HEK293T (cell line): ENCODE measurements at places on chromosomes 1 and 21.

DNA sequence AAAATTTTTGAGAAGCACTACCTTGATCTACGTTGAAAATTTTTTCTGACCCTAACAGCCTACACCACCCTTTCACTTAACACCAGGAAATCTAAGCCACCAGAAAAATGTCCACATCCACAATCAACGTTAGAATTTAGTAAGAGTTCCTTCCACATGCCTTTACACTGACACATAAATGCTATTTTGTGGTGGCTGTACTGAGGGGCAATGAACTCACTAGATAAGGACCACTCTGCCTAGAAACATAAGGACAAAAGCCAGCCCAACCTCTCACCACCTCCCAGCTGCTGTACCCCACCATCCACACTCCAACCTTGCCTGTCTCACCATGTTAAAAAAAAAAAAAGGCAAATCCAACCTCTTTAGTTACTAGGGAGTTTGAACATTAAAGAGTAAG, 29.8 kb downstream of the PARP1 start:
- DNase-seq, result no peak

- DNase-seq, result no peak
Observed at GRCh38 chr1:25924454-25924853, 18.2 kb upstream of the STMN1 start.

- no peak for DNase-seq
Observed at GRCh38 chr21:37208741-37209225, 58.4 kb downstream of the VPS26C start.

GRCh38 chr21:36860736-36861594, 105.5 kb downstream of the HLCS start:
- no peak for DNase-seq

GRCh38 chr1:95309031-95309471, 75.0 kb downstream of the RWDD3 start:
- DNase-seq, result peak; percentile 67

DNA sequence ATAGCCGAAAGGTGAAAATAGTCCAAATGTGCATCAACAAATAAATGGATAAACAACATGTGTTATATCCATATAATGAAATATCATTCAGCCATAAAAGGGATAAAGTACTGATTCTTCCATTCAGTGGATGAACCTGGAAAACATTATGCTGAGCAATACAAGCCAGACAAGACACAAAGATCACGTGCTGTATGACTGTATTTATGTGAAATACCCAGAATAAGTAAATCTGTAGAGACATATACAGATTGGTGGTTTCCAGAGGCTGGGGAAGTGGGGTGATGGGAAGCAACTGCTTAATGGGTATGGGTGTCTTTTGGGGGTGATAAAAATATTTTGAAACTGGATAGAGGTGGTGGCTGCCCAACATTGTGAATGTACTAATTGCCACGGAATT, 13.3 kb upstream of the GSTM4 start:
- DNase-seq, result no peak

GRCh38 chr1:11787251-11787803, 18.4 kb downstream of the MTHFR start:
- no peak for DNase-seq

GRCh38 chr1:221729771-221730330, 12.0 kb downstream of the DUSP10 start:
- DNase-seq, result no peak

GRCh38 chr1:11529330-11529729, 50.4 kb downstream of the DISP3 start:
- no peak for DNase-seq

DNA sequence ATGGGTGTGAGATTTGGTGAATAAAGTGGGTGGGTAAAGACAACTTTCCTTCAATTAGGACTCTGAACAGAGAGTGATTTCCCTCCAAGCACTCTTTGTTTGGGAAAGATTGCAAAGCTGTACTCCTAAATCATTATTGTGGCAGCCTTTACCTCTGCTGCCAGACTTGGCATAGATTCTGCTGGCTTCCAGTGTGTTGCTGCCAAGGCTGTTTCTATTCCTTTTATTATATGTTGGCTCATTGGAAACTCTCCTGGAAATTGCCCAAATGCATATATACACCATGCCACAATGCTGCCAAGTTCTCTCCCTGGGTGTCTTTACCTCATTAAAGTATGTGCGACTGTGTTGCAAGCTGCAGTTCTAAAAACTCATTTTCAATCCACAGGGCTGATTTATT, 668.0 kb downstream of the MRPL39 start:
- no peak for DNase-seq

- DNase-seq, result no peak
Observed at GRCh38 chr1:9112961-9113880, 15.7 kb downstream of the GPR157 start.

GRCh38 chr1:174637487-174637886, 189.7 kb downstream of the GPR52 start:
- no peak for DNase-seq

GRCh38 chr1:165900576-165901380, 73.4 kb downstream of the UCK2 start:
- DNase-seq, result no peak

- no peak for DNase-seq
Observed at GRCh38 chr1:165954940-165955339, 127.5 kb downstream of the UCK2 start.

DNA sequence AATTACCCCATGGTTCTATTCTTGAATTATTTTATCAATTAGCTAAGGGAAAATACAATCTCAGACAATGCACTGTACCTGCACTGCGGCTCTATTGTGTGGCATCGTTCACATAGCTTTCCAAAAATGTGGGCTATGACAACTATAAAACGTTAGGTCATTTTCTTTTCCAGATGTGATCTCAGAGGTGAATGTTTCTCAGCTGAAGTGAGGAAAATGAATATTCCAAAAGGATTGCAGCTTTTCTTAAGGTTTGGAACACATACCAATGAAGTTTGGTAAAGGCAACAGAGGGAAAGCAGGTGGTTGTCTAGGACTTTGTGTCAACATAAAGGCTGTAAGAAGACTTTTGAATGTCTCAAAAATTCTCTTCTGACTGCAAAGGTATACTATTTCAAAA, 105.5 kb downstream of the NRIP1 start:
- DNase-seq, result no peak

GRCh38 chr1:64590316-64590715, 120.4 kb downstream of the CACHD1 start:
- no peak for DNase-seq

DNA sequence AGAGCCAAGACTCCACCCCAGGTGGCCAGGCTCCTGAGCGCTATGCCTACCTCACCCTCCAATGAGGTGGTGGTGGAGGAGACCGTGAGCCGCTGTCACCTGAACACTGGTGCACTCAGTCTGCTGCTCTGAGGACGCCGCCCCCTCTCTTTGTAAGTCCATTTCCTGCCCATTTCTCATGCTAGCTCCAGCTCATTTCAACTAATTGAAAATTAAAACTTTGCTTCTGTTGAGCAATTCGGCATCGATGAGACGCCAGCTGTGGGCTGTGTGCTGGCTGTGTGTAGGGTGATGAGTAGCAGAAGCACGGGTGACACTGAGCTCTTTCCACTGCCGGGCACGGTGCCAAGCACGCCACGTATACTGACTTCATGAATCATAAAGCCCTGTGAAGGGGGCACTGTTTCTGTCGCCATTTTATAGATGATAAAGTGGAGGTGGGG, 11.2 kb downstream of the TNFRSF1B start:
- no peak for DNase-seq

- no peak for DNase-seq
Observed at GRCh38 chr1:67955591-67955990, 94.8 kb downstream of the DIRAS3 start.

DNA sequence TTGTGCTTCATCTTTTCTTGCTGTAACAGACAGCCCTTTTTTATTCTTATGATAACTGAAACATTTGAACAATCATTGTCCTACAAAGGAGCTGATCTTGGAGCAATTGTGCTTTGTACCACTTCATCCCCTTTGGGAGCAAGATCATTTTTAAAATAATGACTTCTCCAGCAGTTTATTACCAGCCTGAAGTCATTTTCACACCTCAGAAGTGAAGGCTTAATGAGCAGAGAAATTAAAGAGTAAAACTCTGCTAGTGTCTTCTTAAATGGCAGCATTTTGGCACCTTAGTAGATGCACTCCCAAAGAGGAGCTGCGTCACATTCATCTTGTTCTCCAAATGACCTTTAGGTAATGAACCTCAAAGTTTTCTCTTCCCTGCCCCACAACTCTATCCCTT, 439.6 kb upstream of the CAMK1G start:
- no peak for DNase-seq

DNA sequence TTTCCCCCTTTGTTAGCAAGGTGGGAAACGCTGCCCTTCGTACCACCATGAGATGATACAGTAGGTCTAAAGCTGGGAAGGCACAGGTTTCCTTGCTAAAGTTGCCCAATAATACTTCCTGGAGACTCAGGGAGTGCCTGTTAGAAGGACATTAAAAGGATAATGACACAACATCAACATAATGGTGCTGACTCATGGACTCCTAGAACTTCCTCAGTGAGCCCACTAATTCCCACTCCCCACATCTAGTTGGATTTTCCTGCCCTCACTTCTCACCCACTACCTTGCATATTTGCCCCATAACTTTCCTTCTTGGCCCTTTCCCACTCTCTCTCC, 17.5 kb downstream of the CFAP45 start:
- DNase-seq, result no peak

DNA sequence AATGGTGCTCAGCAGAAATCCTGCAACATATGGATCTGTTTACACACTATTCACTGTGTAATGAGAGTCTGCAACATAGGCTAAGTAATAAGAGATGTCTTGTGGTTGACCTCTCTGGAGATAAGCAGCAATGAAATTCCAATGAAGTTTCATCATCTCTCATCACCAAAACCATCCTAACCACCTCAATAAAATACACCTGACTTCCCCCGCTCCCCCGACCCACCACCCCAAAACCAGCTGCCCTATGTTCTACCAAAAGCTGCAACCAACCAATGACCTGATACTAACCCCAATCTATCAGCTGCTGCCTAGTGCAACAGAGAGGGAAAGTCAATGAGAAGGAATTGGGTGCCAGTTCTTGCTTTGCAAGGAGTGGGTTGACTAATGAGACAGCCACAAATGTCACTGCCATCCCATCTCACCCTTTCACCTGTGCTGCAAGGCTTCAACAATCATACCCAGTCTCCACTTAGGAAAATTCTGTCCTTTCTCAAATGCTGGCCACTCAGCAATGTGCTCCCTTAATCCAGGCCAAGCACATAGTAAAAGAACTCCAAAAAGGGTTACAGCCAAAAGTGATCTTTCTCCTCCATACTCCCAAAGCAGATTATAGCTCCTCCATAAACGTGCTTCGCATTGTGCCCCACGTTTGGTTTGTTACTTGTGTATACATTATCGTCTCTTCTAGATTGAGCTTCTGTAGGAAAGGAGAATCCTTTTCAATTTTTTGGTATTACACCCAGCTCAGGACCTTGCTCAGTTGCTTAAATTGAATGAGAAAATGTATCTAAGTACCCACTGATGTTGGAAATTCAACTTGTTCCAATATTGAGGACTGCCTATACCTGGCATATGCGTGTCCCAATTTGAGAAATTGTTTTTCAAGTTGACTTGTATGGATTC, 29.0 kb downstream of the MRPL39 start:
- no peak for DNase-seq

DNA sequence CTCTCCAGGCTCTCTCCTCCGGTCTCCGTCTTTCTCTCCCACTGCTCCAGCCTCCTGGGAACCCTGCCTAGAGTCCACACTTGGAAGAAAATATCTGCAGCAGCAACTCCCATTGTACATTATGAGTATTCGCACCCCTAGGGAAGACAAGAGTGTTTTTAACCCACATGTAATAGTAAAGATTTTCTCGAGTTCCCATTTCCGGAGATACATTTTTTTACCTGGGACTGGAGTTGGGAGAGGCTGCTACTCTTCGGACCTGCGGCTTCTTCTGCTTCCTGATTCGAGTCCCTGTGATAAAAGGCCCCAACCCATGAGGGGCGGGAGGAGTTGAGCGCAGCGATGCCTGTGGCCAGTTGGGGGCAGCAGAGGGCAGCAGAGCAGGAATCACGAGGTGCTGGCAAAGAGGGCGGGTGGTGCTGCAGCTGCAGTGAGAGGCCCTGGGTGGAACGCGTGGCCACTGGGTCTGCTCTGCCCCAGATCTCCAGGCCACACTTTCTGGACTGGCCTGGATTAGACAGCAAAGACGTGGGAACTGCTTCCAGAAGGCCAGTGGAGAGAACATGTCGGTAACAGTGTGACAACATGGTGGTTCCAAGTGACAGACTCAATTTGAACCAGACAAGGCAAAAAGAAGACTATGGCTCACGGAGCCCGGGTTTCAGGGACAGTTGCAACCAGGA, 221.0 kb upstream of the CSF3R start:
- DNase-seq, result peak; percentile 90

DNA sequence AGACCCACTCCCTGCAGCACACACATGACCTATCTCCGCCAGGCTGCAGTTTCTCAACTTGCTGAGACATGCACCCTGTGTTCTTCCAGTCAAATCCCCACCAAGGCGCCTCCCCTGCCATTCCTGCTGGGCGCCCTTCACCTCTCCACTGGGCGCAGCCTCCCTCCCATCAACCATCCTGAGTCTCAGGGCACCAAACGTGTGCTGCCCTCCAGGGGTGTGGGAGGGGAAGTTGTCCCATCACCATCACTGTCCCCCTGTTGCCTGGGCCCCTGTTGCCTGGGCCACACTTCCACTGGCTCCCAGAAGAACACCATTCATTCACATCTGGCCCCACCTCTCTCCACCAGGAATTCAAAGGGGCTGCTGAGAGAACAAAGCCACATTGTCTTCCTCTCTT, 44.9 kb upstream of the EFHD2 start:
- no peak for DNase-seq

GRCh38 chr1:201730611-201731010, 98.3 kb upstream of the IPO9 start:
- no peak for DNase-seq

DNA sequence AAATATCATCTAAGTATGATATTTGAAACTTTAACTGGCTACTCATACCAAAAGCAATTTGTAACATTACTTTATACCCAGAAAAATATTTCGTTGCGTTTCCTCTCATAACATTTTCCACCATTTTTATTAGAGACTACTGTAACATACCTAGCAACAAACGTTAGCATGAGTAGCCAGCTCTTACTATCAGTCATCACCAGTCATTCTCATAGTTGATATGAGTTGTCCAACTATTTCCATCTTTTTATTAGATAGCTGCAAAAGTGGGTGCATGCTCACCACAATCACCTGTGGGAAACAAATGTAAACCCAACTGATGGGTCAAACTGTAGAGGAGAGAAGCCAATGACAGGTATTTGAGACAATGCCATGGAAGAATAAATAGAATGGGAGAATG, 114.6 kb downstream of the AKT3 start:
- DNase-seq, result no peak

- DNase-seq, result no peak
Observed at GRCh38 chr1:92822879-92823278, 9.0 kb upstream of the RPL5 start.

DNA sequence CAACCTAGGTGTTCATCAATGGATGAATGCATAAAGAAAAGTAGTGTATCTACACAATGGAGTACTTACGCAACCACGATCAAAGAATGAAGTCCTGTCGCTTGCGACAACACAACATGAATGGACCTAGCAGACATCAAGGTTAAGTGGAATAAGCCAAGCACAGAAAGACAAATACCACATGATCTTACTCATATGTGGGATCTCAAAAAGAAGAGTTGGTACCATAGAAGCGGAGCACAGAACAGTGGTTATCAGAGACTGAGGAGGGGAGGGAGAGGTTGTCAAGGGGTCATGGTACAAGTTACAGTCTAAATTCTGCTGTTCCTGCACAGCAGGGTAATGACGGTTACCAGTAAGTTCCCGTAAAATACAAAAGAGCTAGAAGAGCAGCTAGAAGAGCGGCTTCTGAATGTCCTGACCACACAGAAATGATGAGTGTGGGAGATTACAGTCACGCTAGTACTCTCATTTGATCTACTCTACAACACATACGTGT, 36.7 kb downstream of the NPHP4 start:
- DNase-seq, result no peak
